A549 treated with ZK216348 at 1 μM for 4 hours (cell line): ENCODE measurements at places on chromosomes 1 and 21. TPM values are rescaled to one million over a fixed set of nuclear protein-coding genes. Genes with fewer than 3 reads are reported as not detected.

CD53 gene
- not detected in 5 replicates for total RNA-seq

FLG2 gene
- not detected in 5 replicates for total RNA-seq

NBPF9 gene
- 15.2 to 15.7 TPM (median 15.4 TPM) in 5 replicates for total RNA-seq

DPYD gene
- total RNA-seq: 1.2 to 2.3 TPM (median 1.6 TPM) in 5 replicates

HPCA gene
- total RNA-seq: 0.25 to 0.42 TPM (median 0.33 TPM) in 5 replicates

SPRR5 gene
- not detected in 5 replicates for total RNA-seq

CLCA4 gene
- total RNA-seq: not detected in 5 replicates

ATP5PO gene
- 131 to 153 TPM (median 146 TPM) in 5 replicates for total RNA-seq
